ENCODE measurements at places on chromosomes 2 and 18.

GRCh38 chr18:47591429-47591828 lies 339.0 kb downstream of the SMAD2 start:
- no peak for DNase-seq

GRCh38 chr2:174595116-174595809 lies 2.3 kb downstream of the WIPF1 start:
- DNase-seq: no peak

GRCh38 chr2:200619279-200619678 lies 33.5 kb downstream of the AOX1 start:
- no peak for DNase-seq

- DNase-seq: no peak
Measured at GRCh38 chr2:176534798-176535466, 265.7 kb downstream of the MTX2 start.

DNA sequence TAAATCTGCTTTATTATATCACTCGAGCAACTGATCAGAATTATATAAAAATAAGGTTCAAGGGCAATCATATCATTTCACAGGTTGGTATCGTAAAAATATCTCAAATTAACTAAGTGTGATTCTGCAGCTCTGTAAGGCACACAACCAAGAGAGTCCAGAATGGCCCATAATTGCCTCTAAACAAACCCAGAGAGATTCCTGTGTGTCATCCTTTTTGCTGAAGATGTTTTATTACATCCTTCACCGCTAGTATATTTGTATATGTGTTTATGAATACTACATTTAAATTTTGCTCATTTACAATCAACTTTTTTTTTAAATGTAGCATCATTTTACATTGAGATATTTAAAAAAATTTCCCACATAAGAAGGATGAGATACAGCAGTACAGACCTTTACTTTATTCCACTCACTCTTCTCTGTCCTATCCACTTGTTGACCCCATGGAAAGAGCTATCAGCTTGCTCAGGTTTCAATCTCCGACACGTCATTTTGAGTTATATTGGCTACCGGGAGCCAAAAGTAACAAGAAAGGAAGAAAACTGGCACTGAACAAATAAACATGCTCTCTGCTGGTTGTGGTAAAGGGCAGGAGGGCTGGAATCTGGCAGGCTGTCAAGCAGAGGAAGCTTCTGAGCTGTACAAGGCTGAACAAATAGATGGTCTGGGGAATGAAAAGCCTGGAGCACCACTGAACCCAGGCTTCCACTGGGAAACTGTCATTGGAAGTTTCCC lies 23.1 kb downstream of the PLA2R1 start:
- DNase-seq: no peak

GRCh38 chr2:228094377-228094921 lies 87.0 kb downstream of the SPHKAP start:
- DNase-seq: no peak

- no peak for DNase-seq
Measured at GRCh38 chr2:46118656-46119371, 178.4 kb upstream of the EPAS1 start.

DNA sequence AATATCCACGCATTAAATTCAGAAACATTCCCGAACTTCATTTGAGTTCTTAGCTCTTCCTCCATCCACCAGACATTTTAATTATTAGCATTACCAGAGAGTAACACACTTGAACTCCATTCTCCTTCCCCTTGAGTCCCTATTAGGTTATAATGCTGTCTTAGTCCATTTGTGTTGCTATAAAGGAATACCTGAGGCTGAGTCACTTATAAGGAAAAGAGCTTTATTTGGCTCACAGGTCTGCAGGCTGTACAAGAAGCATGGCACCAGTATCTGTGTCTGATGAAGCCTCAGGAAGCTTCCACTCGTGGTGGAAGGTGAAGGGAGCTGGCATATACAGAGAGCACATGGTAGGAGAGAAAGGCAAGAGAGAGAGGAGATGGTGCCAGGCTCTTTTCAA lies 25.4 kb downstream of the TBC1D8 start:
- no peak for DNase-seq

- no peak for DNase-seq
Measured at GRCh38 chr2:57333221-57333620, 713.4 kb upstream of the VRK2 start.
